Left colon (tissue), 2 donors: ENCODE measurements at places on chromosomes 12 and 14.

DNA sequence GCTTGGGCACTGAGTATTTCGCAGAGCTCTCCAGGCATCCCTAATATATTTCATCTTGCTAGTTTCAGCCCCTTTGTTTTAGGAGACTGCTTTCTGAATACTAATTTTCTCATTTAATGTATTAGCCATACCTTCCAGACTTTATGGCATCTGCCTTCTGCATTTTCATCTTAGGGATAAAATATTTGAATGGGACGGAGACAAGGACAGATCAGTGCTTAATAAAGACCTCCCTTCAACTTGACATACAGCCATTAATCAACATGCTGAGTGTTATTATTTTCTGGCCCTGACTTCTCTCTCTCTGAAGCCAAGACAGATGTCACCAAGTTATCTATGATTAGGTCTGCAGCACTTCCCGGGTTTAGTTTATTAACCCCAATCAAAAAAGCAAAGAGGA, 42.4 kb downstream of the CACNA2D4 start:
- DNase-seq = no peak

DNA sequence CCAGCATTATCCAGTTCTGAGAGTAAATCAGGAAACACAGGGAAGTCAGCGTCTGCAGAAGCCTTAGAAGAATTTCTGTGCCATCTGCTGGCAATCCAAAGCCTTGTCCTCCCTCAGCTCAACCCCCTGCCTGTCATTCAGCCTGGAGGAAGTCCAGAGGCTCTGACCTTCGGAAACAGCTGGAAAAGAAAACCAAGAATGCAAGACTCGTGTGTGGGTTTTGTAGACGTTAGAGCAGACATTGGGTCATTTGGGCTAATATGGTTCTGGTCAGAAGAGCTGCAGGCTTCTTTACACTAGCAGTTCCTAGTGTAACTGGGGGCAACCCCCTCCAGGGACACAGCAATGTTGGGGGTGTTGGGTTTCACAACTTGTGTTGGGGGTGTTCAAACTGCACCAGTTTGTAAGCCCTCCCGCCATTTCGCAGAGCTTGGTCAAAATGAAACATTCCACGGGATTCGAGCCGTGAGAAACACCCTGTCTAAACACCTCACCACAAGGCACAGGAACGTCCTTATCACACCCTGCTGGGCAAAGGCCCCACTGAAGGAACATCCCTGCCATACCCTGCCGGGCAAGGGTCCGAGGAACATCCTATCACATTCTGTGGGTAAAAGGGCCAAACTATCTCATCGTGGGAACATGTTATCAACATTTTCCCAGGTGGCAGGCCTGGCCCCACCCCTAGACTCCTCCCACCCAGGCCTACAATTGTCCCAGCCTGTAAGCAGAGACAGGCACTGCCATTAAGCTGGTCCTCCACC, 21.0 kb upstream of the SERPINA4 start:
- no peak for DNase-seq

GRCh38 chr14:70558356-70558755, 23.6 kb upstream of the ADAM20 start:
- DNase-seq = no peak

DNA sequence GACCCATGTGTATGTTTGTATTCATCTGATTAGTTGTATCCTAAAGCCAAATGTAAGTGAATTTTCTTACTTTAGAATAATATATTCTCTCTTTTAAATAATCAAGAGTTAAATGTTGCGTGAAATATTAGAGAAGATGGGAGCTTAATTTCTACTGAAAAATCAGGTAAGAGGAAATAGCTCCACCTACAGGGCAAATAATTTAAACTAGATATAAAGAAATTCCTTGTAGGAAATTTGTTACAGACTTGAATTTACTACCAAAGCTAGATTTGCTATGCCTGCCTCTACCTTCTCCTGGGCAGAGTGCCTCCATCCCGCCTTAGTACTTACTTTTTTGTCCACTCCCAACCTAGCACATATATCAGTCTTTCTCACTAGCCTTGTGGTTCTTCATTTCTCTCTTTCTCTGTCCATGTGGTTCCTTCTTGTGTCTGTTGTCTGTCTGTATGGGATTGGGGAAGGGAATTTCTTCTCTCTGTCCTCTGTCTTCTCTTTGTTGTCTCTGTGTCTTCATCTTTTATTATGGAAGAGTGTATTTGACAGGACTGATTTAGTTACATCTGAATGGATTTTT, 44.7 kb downstream of the PALS1 start:
- no peak for DNase-seq

DNA sequence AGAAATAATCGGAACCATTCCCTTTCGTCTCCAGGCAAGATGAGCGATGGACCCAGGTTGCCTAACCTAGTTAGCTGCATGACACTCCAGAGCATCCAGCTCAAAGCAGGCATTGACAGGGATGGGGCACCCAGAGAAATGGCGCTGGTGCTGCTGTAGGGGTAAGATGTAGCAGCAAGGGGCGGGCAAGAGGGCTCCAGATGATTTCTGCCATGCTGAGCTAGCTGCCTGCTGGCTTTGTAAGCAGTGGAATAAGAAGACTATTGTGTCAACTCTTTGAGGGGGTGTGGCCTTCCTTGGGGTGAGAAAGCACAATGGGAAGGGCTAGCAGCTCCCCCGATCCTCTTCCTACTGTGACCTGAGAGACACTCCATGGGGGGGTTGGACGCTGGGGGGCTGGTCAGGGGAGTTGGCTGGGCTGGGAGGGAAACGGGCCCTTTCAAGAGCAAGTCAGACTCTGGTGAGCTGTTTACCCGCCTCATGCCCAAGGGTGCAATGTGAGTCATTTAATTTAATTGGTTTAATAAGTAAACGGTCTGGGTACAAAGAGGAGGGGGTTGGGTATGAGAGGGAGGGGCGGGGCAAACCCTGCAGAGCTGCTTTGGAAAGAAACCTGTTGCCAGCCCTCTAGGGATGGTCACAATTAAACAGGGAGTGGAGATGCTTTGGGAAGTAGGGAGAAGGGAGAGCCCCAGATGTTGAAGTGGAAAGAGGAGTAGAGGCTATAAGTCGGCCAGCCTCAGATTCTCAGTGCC, 50.5 kb downstream of the B4GALNT3 start:
- DNase-seq = peak; percentile 78

DNA sequence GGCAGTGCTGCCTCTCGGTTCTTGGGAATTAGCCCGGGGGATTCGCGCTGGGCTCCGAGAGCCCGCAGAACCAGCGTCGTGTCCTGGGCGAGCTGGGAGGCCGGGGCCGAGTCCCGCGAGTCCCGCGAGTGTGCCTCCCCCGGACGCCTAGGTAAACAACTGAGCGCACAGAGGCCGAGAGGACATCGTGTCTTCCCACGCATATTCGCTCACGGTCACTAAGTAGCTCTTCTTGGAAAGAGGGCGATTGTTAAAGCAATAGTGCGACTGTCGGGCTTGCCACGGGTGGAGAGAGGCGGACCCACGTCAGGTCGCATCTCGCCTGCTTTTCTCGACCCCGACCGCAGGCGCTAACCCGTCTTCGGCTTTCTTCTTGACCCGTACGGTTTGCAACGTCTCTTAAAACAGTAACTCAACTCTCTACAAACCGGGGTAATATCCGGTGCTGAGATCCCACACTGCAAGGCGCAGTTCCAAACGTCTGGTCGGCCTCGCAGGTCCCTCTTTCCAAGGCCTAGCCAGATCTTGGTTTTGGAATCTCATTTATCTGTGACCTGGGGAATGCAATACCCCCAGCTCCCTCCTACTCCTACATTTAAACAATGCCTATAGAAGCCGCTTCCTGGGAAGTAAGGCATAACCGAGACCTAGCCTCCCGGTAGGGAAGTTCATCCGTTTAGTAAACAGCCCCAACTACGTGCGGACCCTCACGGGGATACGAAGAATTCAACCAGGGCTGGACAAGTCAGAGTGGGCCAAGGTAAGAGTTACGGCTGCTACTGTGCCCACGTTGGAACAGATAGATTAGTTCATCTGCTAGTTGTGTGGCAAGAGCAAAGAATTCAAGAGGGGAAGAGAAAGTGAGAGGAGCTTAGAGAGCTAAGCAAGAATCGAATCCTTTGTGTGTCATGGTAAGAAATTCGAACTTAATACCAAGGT, 736 bp upstream of the PHLDA1 start:
- peak; percentile 48 for DNase-seq
